Chondrocyte (in vitro differentiated cells): ENCODE measurements at places on chromosomes 3 and 15. TPM values are rescaled to one million over a fixed set of nuclear protein-coding genes. Genes with fewer than 3 reads are reported as not detected.

GRCh38 chr3:185699927-185700326 is 113.8 kb downstream of the SENP2 start:
- no peak for DNase-seq

GRCh38 chr3:117010318-117010717 is 300.7 kb downstream of the TUSC7 start:
- DNase-seq = no peak

- peak; percentile 90 for DNase-seq
These were observed 43.4 kb downstream of the UMPS start for GRCh38 chr3:124773351-124774326.

DNA sequence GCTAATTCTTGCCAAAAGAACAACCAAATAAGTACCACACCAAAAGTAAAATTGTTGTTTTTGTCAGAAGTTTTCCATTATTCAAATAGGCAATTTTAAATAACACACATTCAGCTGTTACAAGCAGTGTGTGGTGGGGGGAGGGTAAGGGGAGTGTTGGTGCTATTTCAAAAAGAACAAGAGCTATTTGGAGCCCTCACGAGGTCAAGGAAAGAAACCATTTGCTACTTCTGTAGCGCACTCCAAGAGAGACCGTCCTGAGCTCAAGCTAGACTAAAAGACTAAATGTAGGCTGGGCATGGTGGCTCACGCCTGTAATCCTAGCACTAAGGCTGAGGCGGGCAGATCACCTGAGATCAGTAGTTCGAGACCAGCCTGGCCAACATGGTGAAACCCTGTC is 21.2 kb upstream of the IGF2BP2 start:
- no peak for DNase-seq

- no peak for DNase-seq
These were observed 68.7 kb downstream of the IL12A start for GRCh38 chr3:160057331-160057730.

DNA sequence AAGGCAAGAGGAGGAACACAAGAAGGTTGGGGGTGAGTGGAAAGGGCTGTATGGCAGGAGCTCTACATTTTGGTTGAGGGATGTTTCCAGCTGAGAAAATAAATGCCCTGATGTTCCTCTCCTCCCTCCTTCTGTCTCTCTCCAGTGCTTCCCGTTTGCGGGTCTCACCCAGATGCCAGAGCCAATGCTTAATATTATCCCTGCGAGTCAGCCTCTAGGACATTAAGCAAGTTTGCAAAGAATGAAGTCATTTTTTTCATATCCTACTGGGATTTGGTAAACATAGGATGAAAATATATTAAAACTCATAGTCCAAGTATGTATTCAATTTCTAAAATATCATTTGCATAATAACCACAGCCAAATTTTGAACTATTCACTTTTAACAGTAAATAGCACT is 295.9 kb downstream of the CADM2 start:
- no peak for DNase-seq

DNA sequence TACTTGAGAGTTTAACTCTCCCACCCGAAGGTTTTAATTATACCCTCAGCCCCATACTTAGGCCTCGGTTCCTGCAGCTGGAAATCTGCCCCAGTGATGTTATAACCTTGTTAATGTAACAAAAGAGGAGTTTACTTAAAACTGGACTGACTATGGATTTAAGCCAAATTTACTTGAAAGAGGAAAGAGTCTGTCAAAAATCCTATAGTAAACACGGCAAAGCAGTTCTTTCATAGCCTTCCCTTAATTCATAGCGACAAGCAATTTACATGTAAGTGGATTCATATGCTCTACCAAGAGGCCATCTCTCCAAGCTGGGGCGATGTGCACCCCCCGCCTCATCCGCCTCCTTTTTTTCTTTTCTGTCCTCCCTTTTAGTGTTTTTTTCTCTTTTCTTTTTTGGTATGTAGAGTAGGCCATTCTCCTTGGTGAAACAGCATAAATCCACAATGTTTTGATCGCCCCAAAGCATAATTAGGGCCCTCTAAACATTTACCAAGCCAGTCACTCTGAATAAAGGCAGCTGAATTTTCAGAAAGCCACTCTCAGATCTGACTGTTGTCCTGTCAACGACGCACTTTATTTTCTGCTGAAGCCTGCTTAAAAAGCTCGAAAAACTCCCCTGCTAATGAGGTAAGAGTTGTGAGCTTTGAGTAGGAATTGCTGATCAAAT is 373.1 kb upstream of the WNT5A start:
- no peak for DNase-seq

GRCh38 chr3:17055374-17056276 is 170.9 kb downstream of the PLCL2 start:
- no peak for DNase-seq

- no peak for DNase-seq
These were observed 44.1 kb upstream of the ICE2 start for GRCh38 chr15:60523056-60523455.

GRCh38 chr3:123331006-123331405 is 117.9 kb downstream of the ADCY5 start:
- DNase-seq = no peak

DNA sequence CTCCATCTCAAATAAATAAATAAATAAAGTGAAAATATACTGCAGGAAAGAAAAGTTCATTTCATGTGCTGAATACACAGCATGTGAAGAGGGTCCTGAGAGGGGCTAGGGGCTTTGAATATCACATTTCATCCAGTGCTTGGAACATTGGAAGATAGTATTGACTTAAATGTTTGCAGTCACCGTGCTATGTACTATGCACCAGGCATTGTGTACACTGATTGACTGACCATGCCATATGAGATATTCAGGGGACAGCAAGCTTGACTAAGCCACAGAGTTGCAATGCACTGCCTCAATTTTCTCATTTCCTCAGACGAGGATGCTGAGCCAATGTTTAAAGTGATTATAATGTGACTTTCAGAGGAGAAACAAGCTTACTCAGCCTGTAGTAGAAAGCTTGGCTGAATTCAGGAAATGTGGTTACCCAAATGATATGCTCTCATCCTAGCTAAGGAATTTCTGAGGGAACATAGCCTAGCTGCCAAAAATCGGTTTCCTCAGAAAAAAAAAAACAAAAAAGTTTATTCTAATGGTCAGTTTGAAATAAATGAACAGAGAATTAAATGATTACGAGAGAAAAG is 557.9 kb downstream of the FGF12 start:
- DNase-seq = no peak

DNA sequence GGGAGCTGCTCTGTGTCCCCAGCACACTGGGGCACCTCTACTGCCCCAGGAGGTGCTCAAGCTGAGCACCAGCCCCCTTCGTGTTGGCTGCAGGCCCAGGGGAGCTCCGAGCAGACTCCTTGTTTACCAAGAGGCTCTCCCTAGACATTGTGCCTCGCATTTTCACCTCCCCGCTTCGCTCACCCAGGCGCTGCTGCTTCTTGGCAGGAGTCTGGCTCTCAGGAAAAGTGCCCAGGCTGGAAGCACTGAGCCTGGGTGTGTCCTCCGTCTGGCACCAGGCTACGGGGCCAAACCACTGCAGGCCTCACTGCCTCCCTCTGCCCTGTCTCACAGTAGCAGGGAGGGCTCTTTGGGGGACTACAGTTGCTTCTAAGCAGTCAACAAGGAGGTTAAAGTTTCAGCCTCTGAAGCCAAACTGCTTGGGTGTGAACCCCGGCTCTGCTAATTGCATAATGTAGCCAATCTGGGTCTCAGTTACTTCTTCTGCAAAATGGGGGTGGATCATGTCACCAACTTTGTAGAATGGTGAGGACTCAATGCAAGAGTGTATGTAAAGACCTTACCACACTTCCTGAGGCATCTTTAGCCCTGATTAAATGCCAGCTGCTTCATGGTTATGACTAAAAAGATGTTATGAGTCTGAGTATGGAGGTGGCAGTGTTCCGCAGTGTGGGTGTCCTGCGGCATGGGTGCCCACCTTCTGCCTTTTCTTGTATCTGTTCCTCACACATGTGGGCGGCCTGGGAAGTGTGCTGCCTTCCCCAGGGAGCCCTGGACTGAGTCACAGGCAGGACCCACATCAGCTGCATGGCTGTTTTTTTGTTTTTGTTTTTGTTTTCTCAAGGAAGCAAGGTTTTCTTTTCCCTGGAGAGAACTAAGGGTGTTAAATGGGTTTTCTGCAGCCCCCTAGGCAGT is 88.9 kb downstream of the CLSTN2 start:
- DNase-seq = no peak

GRCh38 chr15:73109765-73110164 is 57.5 kb downstream of the NEO1 start:
- DNase-seq = no peak

GRCh38 chr3:128801779-128802380 is 75.9 kb downstream of the RAB7A start:
- no peak for DNase-seq

- no peak for DNase-seq
These were observed 539.5 kb upstream of the AGTR1 start for GRCh38 chr3:148158210-148158609.

DNA sequence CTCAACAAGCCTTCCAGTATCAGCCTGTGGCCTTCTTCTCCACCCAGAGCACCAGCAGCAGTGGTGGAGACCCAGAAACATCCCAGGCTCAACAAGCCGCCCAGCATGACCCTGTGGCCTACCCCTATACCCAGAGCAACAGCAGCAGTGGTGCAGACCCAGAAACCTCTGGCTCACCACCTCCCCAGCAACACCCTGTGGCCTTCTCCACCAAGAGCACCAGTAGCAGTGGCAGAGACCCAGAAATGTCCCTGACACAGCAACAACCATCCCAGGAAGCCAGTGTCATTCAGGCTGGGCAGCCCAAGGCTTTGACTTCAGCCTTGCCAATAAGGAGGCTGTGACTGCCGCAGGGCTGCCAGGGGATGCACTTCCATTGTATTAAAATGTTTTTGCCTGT is 16.3 kb upstream of the EMC3 start:
- DNase-seq = no peak

- DNase-seq = no peak
These were observed 103.1 kb upstream of the CCDC39 start for GRCh38 chr3:180782195-180782984.

- no peak for DNase-seq
These were observed 95.7 kb downstream of the LINGO1 start for GRCh38 chr15:77537006-77537405.

DNA sequence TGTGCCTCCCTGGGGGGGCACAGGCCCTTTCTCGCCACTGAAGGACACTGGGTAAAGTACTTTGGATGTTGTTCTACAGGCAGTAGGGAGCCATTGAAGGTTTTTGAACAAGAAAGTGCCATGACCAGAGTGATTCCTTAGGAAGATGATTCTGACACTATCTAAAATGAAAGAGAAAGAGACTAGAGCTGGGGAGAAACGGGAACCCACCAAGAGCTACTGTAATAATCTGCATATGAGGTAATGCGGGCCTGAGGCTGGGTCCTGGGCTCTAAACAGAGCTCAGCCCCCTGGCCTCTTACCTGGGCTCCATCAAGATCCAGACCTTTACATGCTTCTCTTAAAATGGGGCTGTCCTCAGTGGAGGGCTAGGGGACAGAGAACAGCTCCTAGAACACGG is 24.9 kb downstream of the GRK7 start:
- no peak for DNase-seq

- DNase-seq = no peak
These were observed 70.1 kb downstream of the CEMIP start for GRCh38 chr15:80849308-80849707.

DNA sequence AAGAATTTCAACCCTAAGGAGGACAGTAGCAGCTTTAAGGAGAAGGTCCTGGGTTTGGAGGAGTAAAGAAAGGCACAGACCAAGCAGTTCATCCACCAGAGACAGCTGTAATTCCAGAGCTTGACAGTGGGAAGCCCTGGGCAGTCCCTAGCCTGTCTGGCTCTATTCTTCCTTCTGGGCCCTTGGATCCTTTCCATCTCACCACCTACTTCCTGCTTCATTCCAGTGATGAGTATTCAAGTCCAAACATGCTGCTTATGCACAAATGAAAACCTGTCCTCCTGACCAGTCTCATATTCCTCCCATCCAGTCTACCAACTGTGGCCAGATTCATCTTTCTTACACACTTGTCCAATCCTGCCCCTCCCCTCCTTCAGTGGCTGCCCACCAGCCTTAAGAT is 171.4 kb downstream of the CNTN3 start:
- DNase-seq = no peak

DNA sequence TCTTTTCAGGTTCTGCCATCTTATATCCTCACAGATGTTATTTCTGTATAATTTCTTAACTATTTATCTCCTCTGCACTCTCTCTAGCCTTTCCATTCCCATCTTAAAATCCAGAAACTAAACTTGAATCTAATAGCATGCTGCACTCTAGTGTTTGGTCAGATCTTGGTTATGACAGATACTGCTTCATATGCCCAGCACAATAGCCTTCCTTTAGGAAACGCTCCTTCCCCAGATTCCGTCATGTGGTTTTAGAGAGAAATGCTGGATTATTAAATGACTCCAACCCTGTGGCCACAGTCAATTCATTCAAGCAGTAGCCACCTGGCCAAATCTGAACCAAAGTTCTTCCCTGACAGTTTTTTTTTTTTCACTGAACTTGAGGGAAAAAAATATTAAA is 19.4 kb downstream of the RASGRP1 start:
- DNase-seq = no peak

DNA sequence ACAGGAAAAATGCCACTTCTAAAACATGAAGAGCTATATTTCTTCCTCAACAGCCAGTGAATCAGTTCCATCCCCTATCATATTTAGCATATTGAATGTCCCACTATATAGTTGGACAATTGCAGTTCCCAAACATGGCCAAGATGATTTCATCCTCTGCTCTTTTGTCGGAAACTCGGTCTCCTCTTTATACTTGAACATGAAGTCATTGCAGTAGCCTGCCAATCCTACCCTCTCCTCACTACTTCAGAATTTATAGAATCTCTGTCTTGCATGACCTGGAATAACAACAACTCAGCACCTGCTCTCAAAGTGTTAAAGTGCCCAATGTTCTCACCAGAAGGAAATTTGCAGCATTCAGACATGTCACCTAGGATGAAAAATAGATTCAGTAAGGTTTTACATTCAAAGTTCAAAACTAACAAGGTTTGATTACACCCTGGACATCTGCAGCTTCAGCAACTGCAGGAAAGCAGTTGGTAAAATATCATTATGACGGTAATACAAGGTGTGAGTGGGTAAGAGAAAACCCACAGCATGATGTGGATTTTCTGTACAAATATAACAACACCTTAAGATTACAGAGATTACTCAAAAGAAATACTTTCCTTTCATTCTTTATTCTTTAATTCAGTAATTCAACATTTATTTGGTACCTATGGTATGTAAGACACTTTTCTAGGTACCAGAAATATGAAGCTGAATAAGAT is 52.5 kb downstream of the TP63 start:
- DNase-seq = no peak

- no peak for DNase-seq
These were observed 28.6 kb upstream of the CEMIP start for GRCh38 chr15:80750575-80750974.

GRCh38 chr15:44593042-44593736 is 56.2 kb downstream of the EIF3J start:
- no peak for DNase-seq

The LIPC gene
- total RNA-seq = not detected in 3 replicates

The GASK1A gene
- total RNA-seq = 0.17 TPM in 1 of 3 replicates, not detected in the others

The GNAT1 gene
- total RNA-seq = not detected in 3 replicates

The ALPK3 gene
- total RNA-seq = 0.56 to 6.4 TPM (median 4.2 TPM) in 3 replicates

The CPN2 gene
- not detected in 3 replicates for total RNA-seq
